Body of pancreas (tissue), 4 donors: ENCODE measurements at places on chromosomes 13 and 19.

DNA sequence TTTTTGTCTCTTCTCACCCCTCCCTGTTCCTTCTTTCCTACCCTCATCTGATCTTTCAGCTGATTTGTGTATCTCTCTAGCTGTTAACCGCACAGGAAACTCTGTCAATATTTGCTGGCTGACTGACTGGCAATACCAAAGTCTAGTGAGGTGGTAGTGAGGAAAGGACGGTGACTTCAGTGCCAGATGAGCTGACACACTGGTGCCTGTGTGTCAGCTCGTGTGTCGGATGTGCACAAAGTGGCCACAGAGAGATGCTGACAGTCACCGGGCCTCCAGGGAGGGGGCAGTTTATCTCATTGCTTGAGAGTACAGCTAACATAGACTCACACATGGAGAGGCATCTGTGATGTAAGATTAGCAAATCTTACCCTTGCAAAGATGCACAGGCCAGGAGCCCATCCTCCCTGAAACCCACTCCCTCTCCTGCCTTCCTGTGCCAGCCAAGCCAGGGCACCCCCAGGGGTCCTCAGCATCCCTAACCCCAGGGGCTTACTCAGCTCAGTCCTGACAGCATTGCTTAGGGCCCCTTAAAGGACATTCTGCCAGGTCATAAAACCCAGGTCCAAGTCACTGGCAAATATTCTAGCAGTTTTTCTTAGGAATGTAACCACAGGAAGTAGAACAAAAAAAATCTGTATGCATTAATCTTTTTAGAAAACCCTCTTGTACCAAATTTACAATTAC, 80.2 kb downstream of the SHISA2 start:
- no peak for DNase-seq

DNA sequence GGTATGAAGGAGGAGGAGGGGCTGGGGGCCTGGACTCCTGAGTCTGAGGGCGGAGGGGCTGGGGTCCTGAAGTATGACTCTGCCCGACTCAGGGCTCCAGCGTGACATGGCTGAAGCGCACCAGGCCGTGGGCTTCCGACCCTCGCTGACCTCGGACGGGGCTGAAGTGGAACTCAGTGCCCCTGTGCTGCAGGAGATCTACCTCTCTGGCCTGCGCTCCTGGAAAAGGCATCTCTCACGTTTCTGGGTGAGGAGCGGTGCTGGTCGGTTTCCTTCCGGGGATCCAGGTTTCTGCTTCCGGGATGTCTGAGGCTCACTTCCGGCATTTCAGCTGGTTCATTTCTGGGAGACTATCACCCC, 1.2 kb downstream of the CPT1C start:
- DNase-seq = no peak

GRCh38 chr13:80334597-80335260, 6.2 kb downstream of the SPRY2 start:
- no peak for DNase-seq

DNA sequence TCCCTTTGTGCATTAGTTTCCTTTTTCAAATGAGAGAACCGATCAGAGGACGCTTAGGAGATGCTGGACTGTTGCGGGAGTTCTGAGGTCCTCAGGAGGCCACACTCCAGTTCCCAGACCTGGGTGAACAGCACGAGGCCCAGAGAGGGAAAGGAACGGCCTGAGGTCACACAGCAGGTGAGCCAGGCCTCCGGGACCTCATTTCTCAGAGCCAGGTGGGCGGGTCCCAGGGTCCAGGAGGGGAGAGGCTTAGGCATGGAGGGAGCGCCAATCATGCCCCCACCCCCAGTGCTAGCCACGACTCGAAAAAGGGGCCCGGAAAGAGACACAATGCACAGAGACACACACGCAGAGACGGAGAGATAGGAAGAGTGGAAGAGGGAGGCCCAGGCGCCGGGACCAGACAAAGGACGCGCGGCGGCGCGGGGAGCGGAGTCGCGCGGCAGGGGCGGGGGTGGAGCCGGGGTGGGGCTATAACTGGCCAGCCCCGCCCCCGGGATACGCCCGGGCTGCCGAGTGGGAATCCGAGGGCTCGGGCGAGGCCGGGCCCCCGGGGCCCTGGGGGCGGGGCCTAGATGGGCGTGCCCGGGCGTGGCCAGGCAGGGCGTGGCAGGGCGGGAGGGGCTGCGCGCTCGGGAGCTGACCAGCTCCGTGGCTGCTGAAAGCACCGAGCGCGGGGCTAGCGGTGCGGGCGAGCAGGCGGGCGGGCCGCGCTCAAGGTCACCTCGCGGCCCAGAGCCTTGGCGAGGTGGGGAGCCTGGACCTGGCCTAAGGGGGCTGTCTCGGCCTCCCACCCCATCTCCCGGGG, 1.6 kb downstream of the ELAVL3 start:
- DNase-seq = no peak

GRCh38 chr19:58395979-58396627, 647 bp downstream of the RNF225 start:
- DNase-seq = no peak

- no peak for DNase-seq
These were observed 14.8 kb downstream of the MEIS3 start for GRCh38 chr19:47404334-47405196.

GRCh38 chr13:45996631-45997030, 55.9 kb downstream of the ZC3H13 start:
- no peak for DNase-seq

DNA sequence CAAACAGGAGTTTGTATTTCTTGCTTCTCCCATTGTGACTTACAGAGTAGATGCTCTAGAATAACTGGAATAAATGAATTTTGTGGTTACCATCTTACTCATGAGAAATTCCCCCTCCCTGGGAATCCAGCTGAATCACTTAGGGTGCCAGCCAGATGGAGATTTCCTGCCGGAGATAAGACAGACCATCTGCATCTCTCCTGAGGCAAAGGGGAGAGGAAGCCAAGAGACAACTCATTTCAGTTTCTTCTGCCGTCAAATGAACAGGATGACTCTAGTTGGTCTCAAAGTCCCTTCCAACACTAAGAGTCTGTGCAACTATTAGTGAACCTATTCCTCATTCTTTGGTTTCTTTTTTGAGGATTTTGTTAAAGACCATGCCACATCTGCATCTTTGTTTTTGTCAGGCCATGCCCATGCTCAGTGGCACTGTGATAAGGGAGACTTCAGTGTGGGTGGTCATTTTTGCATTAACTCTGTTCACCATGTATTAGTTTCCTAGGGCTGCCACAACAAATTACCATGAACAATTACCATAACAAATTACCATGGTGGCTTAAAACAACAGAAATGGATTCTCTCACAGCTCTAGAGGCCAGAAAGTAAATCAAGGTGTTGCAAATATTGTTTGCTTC, 112.8 kb downstream of the NDFIP2 start:
- no peak for DNase-seq

DNA sequence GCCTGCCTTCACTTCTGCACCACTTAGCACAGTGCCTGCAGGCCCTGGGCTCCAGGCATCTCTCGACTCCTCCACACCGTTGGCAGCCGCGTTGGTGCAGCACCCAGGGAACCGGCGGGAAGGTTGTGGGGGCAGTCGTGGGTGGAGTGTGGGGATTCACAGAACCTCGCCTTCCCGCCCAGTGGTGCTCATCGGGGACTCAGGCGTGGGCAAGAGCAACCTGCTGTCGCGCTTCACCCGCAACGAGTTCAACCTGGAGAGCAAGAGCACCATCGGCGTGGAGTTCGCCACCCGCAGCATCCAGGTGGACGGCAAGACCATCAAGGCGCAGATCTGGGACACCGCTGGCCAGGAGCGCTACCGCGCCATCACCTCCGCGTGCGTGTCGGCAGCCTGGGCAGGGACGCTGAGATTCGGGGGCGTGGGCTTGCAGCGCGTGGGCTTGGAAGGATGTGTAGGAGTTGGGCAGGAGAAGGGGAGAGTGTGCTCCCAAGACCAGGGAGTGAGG, 9.6 kb downstream of the RAB11B start:
- DNase-seq = no peak

DNA sequence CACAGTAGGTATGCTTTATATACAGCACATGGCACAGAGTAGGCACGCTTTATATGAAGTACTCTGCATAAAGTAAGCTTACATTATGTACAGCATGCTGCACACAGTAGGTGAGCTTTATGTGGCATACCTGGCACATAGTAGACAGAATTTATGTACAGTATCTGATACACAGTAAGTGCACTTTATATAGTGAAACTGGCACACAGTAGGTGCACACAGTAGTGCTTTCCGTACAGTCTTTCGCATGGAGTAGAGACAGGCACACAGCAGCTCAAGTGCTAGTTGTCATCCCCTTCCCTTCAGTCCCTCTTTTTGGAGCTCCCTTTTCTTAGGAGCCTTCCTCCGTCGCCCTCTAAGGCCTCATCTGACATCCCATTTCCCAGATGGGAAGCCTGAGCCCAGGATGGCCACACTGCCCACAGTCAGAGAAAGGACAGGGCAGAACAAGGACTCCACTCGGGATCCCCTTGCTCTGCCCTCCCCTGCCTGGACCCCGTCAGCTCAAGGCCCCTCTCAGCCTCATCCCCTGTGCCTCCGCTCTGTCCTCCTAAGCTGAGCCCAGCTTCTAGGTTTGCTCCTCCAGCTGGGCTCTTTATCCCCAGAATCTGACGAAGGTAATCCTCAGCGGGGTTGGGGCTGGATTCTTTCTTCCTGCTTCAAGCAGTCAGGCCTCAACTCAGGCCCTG, 852 bp upstream of the CYP4F12 start:
- DNase-seq = no peak

GRCh38 chr19:5985098-5985783, 7.3 kb upstream of the RANBP3 start:
- DNase-seq = no peak
